ENCODE measurements at places on chromosomes 12 and 14. TPM values are rescaled to one million over a fixed set of nuclear protein-coding genes. Genes with fewer than 3 reads are reported as not detected.

DNA sequence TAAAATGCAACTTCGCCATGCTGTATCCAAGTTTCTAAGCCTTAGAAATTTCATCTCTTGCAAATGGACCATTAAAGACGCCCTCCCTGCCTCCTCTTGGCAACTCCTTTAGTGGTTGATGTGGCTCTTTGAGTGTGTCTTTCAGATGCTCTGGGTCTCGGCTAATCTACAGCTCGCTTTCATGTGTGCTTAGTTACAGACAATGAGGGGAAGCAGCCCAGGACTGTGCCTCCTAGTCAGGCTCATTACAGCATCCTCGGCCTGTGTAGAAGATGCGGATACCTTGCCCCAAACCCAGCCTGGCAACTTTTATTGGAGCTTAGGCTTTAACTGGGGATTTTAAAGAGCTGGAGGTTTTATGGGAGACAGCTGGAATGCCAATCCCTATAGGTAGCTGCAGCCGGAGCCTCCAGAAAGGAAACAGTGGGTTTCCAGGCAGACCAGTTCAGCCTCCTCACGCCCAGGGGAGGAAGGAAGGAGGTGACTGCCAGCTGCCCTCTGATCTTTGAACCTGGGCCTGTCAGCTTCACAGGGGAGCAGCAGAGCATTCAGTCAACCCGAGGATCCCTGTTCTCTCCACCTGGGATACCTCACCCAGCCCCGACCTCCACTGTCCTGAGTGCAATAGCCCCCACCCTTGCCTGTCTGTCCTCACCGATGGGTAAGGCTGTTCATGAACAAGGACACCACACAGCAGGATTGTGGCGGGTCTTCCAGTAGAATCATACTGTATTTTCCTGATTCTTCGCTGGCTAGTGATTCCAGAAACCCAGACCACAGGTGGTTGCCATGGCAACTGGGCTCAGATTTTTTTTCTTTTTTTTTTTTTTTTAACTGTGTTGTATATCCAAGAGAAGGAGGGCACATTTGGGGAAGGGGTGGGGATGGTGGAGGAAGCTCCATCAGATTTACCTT, 638.5 kb downstream of the MED13L start:
- no peak for DNase-seq

DNA sequence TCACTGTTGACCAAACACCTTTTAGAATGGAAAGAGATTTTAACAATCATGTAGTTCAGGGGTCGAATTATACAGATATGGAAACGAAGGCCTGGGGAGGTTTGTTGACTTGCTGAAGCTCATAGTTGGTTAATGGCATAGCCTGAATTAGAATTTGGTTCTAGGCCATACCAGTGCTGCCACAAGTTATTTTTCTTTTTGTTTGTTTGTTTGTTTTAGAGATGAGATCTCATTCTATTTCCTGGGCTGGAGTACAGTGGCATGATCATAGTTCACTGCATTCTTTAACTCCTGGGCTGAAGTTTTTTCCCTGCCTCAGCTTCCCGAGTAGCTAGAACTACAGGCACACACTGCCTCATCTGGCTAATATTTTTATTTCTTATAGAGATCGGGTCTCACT, 25.4 kb upstream of the ALG10B start:
- DNase-seq = no peak

DNA sequence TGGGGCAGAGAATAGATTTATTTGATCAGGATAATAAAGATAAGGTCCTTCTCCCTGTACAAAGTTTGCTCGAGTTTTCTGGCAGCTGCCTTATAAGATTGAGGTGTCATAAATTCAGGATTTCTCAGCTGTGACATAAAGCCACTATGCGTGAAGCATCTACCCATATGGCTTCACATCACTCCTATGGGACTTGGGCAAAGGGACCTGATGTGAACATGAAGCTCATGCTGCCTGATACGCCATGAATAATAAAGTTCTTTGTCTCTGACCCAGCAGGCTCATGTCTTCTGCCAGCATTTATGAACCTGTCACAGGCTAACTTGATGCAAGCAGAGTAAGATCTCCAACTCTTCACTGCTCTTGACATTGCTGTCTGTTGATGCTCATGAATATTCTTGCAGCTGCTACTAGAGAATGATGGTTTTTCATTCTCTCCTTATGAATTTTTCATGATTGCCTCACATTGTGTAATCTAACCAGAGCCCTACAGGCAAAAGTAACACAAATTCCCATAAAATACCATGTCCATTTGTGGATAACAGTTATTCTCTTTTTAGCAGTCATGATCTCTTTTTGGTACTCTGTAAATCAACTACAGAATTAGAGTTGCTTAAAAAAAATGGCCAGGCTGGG, 49.0 kb upstream of the CPNE8 start:
- DNase-seq = no peak

The HOTAIR gene
- total RNA-seq = not detected
